NCI-H69 (cell line): ENCODE measurements at places on chromosomes 6 and 20.
A peak's percentile ranks its signal among the peaks of the same experiment; 100 is the strongest.

GRCh38 chr6:155314773-155315515, 660 bp upstream of the TFB1M start:
- peak; percentile 96 for DNase-seq

GRCh38 chr20:7980332-7981046, 39.1 kb downstream of the TMX4 start:
- DNase-seq = peak; percentile 40

DNA sequence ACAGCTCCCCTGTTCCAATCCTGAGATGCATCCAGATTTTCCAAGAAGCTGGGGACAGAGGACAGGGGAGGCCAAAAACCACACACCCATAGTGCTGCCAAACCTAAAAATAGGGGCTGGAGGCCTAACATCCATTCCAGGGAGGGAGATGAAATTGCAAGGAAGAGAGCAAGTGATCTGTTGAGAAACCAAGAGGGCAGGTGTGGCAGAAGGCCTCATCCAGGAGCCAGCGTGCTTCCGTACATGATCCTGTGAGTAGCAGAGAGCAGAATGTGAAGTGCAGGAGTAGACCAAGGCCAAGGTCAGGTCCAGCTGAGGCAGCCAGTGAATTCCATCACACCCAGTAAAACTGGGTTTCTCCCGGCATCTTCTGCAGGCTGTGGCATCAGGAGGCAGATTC, 167.7 kb upstream of the RIN2 start:
- no peak for DNase-seq

DNA sequence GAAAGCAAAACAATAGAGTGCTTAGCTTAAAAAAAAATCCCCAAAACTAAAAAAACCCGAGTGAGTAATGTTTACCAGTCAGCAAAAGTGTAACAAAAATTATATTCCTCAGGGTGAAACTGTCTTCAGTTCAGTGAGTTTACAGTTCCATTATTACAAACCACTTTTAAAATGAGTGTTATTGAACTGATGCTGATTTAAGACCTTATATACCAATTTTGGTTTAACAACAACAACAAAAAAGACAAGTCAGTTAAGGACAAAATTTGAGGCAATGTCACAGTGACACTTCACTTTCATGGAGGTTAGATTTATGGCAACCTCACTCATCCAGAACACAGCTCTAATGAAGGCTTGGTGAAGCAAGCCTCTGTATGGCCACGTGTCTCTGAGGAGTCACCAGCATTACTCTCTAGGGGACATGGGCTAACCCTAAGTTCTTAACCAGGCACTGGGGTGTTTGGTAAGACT, 630.8 kb downstream of the PHF3 start:
- DNase-seq = peak; percentile 22

GRCh38 chr6:155580904-155581303, 125.3 kb upstream of the NOX3 start:
- no peak for DNase-seq

DNA sequence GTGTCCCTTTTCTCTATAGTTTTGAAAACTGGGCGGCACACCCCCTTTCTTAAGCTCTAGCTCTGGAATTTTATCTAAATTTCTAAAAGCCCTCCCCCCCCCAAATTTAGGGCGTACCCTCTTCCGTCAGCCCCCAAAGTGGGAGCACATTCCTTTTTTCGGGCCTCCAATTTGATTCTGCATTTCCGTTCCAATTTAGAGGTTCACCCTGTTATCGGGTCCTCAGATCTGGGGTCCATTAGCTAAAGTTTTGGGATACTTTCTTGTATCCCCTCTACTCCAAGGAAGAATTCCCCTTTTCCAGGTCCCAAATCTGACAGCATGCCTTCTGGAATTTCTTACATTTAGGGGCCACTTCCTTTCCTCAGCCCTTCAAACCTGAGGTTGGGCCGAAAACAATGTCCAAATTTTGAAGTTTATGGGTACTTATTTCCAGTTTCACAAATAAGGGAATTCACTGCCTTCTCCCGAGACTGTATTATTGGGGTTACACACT, 796 bp downstream of the PHF20 start:
- DNase-seq = no peak
